NCI-H1436 (cell line): ENCODE measurements at places on chromosomes 13 and 19.

- DNase-seq, result no peak
These were observed 13.9 kb downstream of the NFIX start for GRCh38 chr19:13008926-13009787.

DNA sequence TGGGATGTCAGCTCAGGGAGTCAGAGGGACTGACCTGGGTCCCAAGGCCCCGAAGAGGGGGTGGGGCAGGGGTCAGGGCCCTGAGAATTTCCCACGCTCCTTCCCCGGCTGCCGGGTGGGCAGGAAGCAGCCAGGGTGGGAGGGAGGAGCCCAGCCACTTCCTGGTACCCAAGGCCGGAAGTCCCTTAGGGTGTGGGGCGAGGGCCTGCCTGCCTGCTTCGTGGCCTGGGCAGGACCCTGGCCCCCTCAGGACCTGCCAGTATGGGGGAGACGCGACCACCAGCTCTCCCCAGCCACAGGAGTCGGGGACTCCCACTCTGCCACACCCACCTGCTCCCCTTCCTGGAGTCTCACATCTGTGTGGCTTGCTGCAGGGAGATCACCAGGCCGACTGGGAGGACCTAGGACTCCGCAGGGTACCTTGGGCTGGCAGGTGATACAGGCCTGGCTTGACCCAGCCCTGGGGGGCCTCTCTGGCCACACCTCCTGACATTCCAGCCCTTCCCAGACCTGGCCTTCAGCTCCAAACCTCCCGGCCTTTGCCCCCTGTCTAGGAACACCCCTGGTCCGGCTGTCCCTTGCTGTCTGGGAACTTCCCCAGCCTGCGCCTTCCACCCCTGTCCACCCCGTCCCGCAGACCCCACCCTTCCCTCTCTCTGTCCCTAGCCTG lies 9.8 kb upstream of the CIRBP start:
- DNase-seq, result no peak

GRCh38 chr19:12984683-12985048 lies 10.6 kb upstream of the NFIX start:
- no peak for DNase-seq

- DNase-seq, result no peak
These were observed 10.9 kb downstream of the EXOC3L2 start for GRCh38 chr19:45234089-45234869.

DNA sequence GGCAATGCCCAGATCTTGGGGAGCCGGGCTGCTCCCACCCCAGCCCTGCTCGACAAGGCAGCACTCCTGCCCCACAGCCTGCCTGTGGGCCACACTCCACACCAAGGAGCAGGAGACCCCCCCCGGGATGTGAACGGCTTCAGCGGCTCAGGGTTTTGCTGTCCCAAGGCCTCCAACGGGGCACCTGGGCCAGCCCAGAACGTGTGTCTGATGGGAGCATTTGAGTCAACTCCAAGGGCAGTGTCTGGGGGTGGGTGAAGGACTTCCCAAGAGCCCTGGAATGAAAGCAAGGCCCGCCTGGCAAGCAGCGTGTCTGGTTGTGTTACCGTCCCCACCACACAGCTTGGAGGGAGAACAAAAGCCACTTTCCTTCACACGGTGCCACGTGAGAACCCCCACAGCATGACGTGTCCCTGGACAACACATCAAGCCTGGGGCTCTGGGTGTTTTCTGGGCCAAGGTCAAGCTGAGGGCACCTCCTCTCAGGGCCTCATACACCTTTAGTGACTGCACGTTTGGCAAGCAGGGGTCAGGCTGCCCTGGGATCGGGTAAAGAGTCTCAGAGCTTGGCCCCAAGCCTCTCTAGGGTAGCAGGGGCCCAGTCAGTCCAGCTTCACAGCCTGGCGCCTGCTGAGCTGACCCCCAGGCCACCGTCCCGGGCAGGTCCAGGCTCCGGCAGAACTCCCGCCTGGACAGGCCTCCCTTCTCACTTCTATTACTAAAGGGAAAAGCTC lies 6.0 kb downstream of the C13orf46 start:
- no peak for DNase-seq
